Activated naive CD8-positive, alpha-beta T cell treated with anti-CD3 and anti-CD28 coated beads, Interleukin-2, amount 10 ng/mL, durations not matched to agents 7 days and 5 days (primary cell): ENCODE measurements at places on chromosomes 7 and 10. TPM values are rescaled to one million over a fixed set of nuclear protein-coding genes. Genes with fewer than 3 reads are reported as not detected.

The OPN4 gene
- total RNA-seq: not detected

The RINT1 gene
- 22.0 TPM for total RNA-seq

The CNPY1 gene
- not detected for total RNA-seq

The ASB10 gene
- total RNA-seq: not detected

The NACAD gene
- 0.08 TPM for total RNA-seq

The NODAL gene
- total RNA-seq: not detected

DNA sequence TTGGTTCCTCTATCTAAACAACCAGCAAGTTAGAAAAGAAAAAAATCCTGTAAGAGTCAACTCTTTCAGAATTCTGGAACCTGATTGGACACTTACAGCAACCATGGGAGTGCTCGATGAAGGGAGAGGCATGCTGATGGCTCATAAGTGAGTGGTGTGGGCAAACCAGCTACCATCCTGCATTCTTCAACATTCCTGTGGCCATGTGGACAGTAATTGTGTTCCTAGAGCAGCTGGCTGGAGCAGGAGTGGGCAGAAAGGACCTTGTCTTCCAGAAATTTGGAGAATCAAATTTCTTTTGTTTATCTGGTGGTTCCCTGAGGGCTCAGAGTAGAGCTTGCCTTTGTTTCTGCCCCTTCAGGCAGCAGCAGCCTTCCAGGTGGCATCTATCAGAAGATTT lies 22.5 kb upstream of the MYL7 start:
- DNase-seq: no peak

DNA sequence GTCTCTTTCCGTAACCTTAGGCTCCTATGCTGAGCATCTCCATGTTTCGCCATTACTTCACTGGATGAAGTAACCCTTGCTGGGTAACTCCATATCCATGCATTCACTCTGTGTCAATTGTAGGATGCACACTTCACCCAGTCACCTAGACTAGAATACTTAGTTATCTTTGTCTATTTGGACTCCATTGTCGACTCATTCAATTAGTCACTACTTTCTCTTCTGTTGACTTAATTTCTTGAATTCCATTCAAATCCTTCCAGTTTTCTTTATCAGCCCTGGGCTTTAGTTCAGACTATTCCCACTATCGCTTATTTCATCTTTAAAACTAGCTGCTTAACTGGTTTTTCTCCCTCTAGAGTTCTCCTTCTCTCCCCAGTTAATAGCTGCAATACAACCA lies 111.3 kb upstream of the TNS3 start:
- DNase-seq: no peak

- no peak for DNase-seq
These were observed 721.5 kb downstream of the GRID1 start for GRCh38 chr10:85645053-85645452.

DNA sequence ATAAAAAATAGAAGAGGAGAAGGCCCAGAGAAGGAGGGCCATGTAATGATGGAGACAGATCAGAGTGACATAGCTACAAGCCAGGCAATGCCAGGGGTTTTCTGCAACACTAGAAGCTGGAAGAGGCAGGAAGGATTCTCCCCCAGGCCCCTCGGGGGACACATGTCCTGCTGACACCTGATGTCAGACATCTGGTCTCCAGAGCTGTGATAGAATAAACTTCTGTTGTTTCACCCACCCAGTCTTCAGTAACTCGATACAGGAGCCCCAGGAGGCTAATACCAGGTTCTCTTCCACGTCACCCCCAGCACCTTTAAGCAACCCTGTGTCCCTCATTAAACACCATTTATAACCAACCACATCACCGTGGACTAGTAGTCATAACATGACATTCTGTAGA lies 94.9 kb downstream of the TMEM130 start:
- DNase-seq: no peak

- peak; percentile 57 for DNase-seq
These were observed 836 bp downstream of the KMT2E start for GRCh38 chr7:105014693-105015389.

- no peak for DNase-seq
These were observed 80.6 kb downstream of the RGS10 start for GRCh38 chr10:119461923-119462322.

- no peak for DNase-seq
These were observed 160.9 kb downstream of the LRRC4 start for GRCh38 chr7:127870231-127870907.

GRCh38 chr10:89814278-89814677 lies 112.9 kb downstream of the KIF20B start:
- no peak for DNase-seq

DNA sequence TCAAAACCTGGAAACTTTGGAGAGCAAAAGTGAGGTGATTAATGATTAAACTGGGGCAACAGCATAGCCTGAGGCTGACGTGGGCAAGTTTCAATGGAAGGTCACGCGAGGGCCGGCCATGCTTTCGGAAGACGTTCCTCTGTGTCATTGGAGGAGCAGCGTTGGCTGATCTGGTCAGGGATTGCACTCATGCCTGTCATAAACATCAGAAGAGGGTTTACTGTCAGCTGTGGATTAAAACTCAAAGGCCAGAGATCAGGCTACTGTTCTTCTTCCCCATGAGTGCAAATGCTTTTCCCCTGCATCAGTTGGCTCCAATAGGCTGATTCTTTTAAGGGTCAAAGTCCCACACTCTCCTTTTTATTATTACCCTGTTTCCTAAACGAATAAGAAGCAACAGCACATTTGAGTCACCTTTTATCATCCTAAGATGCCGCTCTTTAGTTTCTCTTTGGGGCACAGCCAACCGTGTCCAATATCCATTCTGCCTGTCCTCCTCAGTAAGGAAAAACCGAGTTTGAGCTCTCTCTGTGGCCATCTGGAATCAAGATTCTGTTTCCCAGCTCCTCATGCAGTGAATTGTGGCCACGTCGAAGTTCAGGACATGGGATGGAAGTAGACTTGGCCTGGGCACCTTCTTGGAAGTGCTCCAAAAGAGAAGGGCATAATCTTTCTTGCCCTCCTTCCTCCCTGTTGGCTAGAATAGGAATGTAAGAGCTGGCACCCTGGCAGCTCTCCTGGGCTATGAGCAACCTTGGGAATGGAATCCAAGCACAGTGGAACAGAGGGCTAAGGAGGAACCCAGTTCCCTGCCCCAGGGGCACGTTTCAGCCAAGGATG lies 62.5 kb upstream of the INSIG1 start:
- no peak for DNase-seq
